Brain (organoid and tissue), 16 donors: ENCODE measurements at places on chromosomes 2 and 18.

- no peak for DNase-seq
Observed at GRCh38 chr2:227025510-227025909, 138.5 kb downstream of the COL4A4 start.

- no peak for DNase-seq
Observed at GRCh38 chr18:48455555-48456478, 46.6 kb upstream of the ZBTB7C start.

GRCh38 chr2:237682151-237682550 lies 54.8 kb downstream of the LRRFIP1 start:
- no peak for DNase-seq

- DNase-seq = no peak
Observed at GRCh38 chr18:79938196-79938595, 13.3 kb downstream of the SLC66A2 start.

GRCh38 chr2:88709181-88709631 lies 17.7 kb downstream of the RPIA start:
- no peak for DNase-seq

DNA sequence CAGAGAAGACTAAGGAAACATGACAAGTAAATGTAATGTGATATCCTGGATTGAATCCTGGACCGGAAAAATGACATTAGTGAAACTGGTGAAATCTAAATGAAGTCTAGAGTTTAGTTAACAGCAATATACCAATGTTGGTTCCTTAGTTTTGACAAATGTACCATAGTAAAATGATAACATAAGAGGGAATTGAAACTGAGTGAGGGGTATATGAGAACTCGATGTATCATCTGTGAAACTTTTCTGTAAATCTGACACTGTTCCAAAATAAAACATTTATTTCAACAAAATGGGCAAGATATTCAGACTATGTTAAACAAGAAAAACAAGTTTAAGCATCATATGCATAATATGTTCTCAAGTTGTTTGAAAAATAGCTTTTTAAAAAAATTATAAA lies 63.8 kb downstream of the OLA1 start:
- no peak for DNase-seq

DNA sequence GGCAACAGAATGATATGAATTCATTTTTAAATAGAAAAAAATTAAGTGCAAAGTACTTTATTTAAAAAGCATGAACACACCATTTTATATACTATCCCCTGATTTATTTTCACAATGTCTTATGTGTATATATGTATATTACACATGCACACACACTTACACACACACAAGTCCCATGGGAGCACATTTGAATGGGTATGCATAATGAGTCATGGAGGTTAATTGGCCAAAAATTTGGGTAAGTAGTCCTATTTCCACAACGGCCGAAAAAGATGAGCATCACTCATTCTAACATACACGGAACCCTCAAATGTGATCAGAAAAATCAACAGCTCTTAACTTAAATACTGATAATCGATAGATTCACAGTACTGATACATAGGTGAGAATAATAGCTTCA lies 97.4 kb upstream of the NABP1 start:
- DNase-seq = no peak

GRCh38 chr2:145591109-145591809 lies 1071.3 kb upstream of the ZEB2 start:
- DNase-seq = no peak

DNA sequence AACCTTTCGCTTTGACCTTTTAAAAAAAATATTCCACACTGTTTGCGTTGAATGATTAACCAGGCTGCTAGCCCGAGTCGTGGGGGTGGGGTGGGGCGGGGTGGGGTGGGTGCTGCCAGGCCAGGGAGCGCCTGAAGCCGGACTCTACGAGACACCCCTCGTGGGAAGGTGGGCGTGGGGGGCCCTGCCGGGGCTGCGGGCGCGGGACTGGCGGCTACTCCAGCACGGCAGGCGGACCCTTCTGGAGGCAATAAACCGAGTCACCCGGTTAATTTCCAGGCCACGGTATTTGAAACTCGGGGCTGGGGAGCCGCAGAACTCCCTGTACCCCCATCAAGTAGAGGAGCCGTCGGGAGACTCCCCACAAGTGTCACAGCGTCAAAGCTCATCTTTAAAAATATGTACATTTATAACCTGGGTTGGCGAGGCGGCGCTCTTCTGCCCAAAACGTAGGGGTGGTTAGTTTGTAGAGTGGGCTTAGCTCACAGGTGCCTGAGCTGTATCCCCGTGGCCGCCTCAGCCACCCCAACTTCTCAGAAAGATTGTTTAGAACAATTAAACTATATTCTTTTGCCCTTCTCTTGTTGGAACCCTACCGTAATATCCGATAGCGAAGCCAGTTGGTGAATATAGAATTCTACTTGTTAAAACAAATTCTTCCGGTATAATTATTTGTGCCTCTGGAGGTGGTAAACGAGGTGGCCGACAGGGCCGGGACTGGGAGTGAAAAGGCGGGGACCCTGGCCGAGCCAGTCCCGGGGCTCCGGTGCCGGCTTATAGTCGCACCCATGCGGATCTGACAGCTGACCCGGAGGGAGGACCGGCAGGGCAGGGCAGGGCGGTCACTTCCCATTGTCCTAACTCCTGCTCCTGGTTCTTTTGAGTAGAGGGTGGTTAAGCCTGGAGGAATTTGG lies 1.4 kb downstream of the B3GNT2 start:
- no peak for DNase-seq

GRCh38 chr18:60082790-60083189 lies 183.0 kb downstream of the PMAIP1 start:
- DNase-seq = no peak

GRCh38 chr2:216354306-216354705 lies 18.0 kb downstream of the MARCHF4 start:
- DNase-seq = no peak

DNA sequence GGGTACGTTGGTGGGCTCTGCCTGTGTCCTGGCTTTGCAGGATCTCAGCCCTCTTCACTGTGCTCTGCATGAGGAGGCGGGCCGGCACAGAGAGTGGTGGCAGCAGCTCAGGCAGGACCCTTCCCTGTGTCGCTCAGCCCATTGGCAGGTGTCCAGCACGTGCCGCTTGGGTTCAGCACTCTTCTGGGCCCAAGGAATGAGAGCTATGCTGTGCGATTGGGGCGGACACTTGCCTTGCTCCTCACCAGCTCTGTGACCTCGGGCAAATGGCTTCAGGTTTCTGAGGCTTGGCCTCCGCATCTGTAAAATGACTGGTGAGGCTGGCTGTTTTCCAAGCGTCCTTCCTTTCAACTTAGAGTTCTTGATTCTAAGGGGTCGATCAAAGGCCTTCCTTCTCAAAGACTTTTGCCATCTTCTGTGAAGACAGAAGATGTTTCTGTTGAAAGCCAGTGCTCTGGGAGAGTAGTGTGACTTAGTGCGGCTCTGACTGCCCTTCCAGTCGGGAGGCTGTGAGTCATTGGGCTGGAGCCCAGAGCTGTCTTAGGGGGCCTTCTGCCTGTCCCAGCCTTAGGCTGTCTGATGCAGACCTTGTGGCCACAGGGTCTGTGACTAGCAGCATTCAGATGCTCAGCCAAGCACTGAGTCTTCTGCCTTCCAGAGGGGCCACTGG lies 35.6 kb downstream of the GLI2 start:
- DNase-seq = no peak

GRCh38 chr18:2536493-2536892 lies 34.8 kb downstream of the METTL4 start:
- no peak for DNase-seq

DNA sequence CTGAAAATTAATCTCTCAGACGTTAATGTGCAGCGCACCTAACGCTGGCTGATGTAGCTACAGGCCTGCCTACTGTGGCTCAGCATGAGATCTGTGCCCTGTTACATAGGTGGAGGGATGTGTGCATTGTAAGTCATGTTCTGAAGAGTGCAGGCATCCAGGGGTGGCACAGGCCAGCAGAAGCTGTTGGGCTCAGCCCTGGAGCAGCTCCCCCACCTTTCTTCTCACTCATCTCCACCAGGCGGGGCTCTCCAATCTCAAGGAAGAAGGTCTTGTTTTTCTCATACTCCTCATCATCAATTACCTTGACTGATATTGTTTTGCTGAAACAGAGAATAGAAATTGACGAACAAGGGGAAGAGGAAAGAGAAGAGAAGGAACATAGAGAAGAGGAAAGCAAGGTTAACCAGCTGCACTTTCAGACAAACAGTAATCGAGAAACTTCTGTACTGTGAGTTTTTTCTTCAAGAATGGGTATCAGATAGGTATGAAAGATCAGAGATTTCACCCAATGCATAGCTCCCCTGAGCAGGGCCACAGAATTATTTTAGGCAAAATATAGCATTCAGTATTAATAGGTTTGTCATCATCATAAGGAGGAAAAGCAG lies 273.6 kb downstream of the SLC8A1 start:
- DNase-seq = no peak

DNA sequence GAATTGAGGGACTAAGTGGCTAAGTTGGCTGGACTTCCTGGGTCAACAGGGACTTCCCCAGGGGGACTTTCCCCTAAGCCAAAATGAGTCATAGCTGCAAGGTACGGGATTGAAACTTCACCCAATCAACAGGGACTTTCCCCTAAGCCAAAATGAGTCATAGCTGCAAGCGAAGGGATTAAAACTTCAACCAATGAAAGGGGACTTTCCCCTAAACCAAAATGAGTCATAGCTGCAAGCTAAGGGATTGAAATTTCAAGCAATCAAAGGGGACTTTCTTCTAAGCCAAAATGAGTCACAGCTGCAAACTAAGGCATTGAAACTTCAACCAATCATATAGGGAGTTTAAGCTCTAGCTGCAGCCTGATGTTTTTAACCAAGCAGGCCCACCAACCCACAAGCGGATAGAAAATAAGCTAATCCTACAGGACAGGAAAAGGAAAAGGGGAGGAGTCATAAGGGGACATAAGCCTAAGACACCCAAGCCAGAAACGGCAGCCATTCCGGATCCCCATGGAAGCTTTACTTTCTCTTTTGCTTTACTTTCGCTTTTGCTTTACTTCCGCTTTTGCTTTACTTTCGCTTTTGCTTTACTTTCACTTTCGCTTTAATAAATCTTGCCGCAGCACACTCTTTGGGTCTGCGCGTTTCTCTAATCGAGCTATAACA lies 1375.4 kb upstream of the CELF4 start:
- DNase-seq = no peak

DNA sequence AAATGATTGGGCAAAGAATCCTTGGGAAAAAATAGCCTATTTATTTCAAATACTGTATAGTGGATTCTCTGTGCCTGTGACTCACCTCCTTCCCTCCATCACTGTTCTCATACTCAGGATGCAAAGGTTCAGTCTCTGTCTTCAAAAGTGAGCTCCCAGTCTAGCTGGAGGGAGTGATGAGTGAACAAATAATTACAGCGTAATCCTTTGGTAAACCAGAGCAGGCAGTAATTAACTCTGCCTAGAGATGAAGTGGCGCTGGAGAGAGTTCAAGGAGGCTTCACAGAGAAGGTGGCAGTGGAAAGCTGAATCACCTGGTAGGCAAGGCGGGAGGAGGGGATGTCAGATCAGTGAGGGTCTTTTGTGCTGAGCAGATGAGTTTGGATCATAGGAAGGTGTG lies 6.5 kb downstream of the DGUOK start:
- no peak for DNase-seq

GRCh38 chr2:182891611-182892010 lies 25.2 kb upstream of the FRZB start:
- no peak for DNase-seq

- no peak for DNase-seq
Observed at GRCh38 chr18:58213440-58213839, 169.4 kb downstream of the NEDD4L start.

- peak; percentile 11 for DNase-seq
Observed at GRCh38 chr18:56789004-56789888, 138.1 kb downstream of the WDR7 start.

DNA sequence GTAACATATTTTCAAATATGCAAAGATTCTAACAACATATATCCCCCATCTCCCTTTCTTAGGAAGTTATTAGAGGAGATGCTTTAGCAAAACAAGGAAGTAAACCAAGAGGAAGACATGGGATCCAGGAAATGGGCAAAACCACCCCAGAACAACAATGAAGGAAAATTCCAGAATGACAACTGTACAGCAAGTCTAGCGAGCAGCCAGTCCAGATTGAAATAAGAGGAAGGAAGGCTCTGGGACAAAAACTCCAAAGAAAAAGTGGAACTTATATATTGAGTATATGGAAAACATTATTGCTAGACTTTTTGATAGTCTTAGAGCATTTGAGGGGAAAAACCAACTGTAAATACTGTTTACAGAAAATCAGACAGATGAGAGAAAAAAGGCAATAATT lies 2.9 kb upstream of the ARPC2 start:
- no peak for DNase-seq

DNA sequence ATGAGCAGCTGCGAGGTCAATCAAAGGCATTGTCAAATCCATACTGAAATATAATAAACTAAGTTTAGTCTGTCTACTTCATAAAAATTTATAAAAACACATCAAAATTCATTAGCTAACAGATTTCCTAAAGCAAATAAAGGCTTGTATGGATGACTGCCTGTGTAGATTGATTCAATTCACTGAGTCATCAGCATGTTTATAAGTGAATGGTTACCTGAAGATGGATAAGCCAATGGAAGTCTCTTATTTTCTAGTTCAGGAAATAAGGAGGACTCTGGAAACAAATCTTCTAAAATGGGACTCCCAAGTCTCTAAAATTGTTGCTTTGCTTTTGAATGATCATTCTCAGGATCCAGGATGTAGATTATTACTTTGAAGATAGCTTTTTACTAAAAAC lies 57.0 kb upstream of the HNRNPA3 start:
- no peak for DNase-seq

GRCh38 chr2:80335411-80335810 lies 30.9 kb upstream of the LRRTM1 start:
- no peak for DNase-seq

DNA sequence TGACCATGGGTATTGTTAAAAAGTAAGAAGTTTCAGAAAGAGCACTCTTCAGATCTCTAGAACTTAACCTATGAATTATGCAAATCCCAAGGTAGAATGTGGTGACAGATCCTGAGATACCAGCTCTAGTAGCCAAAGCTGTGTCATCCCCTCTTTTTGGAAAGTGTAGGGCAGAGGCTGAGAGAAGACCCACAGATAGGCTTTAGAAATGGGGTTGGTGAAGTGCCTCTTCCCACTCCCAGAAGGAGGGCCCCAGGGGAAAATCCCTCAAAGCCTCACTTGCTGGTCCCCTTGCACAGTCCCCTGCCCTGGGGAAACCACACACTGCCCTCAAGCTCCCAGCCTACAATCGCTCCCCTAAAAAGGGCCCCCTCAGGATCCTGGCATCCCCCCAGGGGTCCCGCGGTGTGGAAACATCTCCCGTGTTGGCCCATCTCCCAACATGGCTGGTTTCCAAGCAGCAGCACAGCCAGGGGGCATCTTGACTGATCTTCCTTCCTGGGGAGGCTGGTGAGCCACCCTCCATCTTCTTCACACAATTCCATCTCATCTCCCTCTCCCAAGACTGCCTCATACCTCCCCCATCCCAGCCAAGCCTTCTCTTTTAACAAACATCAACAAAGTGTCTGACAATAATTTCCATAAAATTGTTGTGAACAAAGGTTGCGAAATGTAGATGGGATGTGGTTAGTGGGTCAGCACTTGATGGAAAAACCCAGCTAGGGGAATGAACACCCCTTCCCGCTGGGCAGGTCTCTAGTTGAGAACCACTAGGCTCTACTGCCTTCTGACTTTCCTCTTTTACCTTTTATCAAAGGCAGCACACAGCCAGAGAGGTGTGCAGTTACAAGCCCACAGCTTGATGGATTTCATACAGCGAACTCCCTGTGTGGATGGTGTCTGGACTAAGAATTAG lies 25.1 kb downstream of the MAL start:
- DNase-seq = no peak

GRCh38 chr2:205705511-205706349 lies 23.4 kb downstream of the NRP2 start:
- peak; percentile 46 for DNase-seq

GRCh38 chr2:158413581-158413980 lies 43.0 kb downstream of the CCDC148 start:
- DNase-seq = no peak
